ENCODE measurements at places on chromosomes 1 and 21.

DNA sequence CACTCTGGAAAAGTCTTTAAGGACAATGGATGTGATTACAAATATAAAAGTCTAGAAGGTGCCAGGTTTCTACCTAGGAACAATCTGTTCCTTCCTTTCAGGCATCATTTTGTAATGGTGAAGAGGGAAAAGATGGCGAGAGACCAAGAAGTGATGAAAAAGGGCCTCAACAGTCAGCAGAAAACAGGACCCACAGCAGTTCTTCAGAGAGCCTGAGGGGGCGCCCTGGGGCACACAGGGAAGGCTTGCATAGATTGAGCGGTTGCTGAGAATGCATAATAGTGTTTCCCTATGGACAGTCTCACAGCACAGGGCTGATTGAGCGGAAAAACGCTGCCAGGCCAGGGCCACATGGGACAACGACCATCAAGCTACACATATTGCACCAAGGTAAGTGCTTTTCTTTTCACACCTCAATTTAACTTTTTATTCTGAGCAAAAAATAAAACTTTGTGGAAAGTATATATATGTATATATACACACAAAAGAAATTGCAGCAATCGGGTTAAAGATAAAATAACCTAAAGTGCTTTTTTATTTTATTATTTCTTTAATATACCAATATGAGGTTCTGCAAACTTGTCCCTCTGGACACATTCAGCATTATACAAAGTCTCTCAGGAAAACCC lies 3.1 kb upstream of the YRDC start:
- DNase-seq: no peak

GRCh38 chr1:27349784-27350662 lies 8.2 kb downstream of the SYTL1 start:
- DNase-seq: no peak

- DNase-seq: no peak
Measured at GRCh38 chr1:25145775-25146393, 86.4 kb downstream of the SYF2 start.

DNA sequence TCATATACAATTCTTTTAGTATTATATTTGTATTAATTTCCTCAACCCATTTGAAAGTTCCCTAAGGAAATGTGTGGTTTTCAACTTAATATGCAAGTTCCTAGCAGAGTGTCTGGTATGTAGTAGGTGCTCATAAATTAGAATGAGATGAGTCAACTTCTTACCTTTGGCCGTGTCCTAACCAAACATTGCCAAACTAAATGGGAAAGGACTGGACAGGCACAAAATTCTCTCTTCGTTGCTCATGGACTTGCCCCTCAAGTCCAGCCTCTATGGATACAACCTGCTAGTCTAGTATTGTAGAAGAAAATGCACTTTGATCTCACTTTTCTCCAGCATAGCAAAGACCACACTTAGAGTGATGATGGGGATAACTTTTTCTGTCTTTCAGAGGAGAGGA lies 11.6 kb upstream of the MRPS14 start:
- DNase-seq: no peak

DNA sequence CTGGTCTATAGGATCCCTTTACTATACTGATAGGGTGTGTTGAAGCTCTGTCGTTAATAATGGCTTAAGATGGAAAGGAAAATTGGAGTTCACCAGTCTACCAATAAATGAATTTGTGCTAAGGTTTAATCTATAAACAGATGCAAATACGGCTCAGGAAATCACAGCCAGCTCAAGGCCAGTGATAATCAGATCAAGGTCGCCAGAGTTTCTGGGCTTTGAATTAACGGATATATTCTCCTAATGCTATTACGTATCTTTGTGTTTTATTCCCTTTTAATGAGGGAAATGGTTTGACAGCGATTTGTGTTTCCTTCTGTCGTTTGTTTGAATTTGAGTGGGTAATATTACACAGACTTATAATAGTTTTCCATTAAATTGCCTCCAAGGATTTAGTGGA lies 279.6 kb downstream of the BACH1 start:
- DNase-seq: no peak

DNA sequence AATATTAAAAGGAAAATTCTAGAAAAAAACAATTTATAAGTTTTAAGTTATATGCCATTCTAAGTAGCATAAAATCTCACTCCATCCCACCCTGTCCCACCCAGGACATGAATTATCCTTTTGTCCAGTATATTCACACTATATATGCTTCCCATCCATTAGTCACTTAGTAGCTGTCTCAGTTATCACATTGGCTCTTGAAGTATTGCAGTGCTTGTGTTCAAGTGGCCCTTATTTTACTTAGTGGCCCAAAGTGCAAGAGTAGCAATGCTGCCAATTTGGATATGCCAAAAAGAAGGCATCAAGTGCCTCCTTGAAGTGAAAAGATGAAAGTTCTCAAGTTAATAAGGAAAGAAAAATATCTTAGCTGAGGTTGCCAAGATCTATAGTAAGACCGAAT lies 192.3 kb downstream of the KCNT2 start:
- no peak for DNase-seq

GRCh38 chr1:216430744-216431143 lies 7.5 kb upstream of the USH2A start:
- DNase-seq: no peak

DNA sequence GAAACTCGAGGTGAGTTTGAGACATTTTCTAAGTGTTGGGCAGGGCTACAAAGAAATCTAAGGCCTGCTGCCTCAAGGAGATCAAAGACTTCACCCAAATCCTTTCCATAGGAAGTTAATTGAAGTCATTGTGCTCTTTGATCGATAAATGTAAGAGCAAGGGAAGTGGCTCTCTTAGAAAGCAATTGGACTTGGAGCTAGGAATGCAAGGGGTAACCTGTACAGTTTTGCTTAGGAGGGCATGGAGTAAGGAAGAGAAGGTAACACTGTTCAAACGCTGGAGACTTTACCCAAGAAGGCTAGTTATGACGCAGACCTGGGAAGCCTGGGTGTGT lies 418.0 kb upstream of the PROX1 start:
- DNase-seq: no peak
